Aorta (tissue), 5 donors: ENCODE measurements at places on chromosomes 2 and 18.

DNA sequence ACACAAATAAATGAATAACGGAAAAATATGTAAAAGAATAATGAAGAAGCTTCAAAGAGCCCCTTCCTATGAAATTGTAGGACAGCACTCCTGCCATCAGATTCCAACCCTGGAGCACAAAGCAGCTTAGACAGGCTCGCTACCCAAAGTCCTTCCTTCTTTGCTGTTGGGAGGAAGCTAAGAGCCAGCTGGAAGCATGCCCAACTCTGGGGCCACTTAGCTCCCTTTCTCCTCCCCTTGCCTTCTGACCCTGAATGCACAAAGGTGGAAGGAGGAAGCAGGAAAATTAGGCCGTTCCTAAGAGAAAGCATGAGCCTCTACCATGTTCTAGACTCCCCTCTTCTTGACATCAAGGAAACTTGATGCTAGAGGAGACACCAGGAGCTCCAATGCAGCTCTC lies 700.8 kb downstream of the RNF144A start:
- DNase-seq = no peak

DNA sequence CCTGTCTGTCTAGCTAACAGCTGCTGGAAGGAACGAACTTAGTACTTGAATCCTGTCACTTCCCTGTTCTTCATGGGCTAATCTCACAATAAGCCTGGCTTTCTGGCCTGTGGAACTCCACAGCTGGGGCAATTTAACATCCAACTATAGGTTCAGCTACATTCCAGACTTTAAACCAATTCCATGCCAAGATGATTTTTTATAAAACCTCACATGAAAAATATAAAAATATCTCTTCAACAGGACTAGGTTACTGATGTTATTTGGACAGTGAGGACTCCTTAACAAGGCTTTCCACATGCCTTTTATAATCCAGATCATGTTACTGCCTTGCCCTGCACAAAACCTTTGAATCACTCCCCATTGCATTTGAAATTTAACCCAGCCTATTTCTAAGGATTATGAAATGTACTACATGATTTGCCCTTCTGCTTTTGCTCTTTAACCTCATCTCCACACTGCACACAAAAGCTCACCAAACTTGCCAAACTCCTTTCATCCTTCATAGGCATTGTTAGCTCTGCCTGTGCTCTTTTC lies 863.2 kb upstream of the CHAC2 start:
- no peak for DNase-seq

- DNase-seq = no peak
These were observed 161.6 kb downstream of the RDH14 start for GRCh38 chr2:18398833-18399232.

DNA sequence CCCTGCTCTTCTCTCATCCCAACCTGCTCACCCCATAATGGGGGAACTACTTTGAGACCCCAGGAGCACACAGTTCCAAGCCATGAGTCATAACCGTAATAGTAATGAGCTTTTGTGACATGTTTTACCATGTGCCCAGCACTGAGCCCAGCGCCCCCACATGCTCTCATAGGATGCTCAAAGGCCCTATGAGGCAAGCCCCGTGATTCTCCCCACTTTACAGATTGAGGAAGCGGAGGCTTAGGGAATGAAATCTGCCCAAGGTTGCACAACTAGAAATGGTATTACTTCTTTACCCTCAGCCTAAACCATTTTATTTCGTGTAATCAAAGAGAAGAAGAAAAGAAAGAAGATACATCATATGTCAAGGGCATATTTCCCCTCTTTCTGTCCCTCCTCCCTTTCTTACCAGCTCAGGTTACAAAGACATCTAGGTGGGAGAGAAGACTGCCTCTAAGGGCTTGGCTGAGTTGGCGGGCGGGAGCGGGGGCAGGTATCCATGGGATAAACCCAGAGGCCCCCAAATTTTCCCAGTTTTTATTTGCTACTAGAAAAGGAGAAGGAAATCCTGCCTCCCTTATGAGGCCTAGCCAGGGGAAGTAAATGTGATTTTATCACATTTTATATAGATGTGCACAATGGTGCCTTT lies 24.2 kb downstream of the BCL11A start:
- DNase-seq = no peak
